ENCODE measurements at places on chromosomes 1 and 21. TPM values are rescaled to one million over a fixed set of nuclear protein-coding genes. Genes with fewer than 3 reads are reported as not detected.
A peak's percentile ranks its signal among the peaks of the same experiment; 100 is the strongest.

GRCh38 chr1:119253366-119253765 lies 112.9 kb upstream of the WARS2 start:
- DNase-seq, result no peak

DNA sequence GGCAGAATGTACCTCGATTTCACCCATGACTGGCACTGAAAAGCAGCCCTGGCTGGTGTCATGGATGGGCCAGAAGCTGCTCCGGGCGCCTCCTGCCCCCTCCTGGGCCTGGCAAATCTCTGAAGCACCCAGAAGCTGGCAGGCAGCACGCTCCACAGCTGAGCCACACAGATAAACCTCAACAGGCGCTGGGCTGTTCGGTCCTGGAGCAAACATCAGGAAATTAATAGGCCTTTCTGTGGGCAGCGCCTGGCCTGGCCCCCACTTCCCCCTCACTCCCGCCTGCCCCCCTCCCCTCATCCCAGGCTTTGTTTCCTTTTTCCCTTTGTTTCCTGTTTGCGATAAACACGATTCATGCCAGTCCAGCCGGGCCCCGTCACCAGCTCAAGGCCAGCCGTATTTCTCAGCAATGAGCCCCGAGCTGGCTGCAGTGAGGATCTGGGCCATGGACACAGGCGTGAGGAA lies 20.1 kb upstream of the DISP3 start:
- no peak for DNase-seq

Gene GREM2
- total RNA-seq, result 3.7 TPM

DNA sequence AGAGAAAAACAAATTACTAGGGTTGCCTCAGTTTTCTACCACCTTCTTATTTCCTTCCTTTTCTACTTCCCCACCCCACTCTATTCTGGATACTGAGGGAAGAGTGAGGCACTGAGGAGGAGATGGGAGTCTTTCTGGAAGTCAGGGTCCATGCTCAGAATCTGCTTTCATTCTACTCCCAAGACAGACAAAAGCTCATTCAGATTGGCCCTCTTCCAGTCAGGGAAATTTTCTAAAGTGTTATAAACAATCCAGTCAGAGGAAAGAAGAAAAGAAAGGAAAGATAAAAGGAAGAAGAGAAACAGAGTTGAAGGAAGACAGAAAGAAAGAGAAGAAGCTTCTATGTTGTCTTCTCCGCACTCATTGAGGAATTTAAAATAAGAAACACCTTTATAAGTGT lies 228.6 kb downstream of the COP1 start:
- no peak for DNase-seq

GRCh38 chr1:244092964-244093638 lies 42.0 kb downstream of the ZBTB18 start:
- no peak for DNase-seq

GRCh38 chr1:96698342-96698983 lies 23.1 kb upstream of the PTBP2 start:
- DNase-seq, result no peak

Gene NEXN
- total RNA-seq, result 0.76 TPM

DNA sequence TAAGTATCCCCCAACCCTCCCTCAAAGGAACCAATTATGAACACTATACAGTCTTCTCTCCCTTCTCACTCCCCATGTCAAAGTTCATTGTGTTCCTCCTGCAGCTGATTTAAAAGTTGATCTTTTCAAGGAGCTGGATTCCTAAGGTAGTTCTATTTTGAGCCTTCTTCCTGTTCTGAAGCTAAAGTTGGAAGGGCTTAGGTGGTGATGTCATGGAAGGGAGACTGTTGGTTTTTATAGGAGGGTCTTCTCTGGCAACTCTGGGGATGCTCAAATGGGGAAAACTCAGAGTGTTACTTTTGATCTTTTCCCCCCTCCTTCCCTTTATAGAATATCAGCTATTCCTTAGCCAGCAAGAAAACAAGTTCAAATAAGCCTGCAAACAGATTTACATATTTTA lies 83.0 kb upstream of the AK4 start:
- no peak for DNase-seq

GRCh38 chr1:8462371-8462892 lies 144.5 kb downstream of the SLC45A1 start:
- no peak for DNase-seq

- DNase-seq, result no peak
These were observed 26.8 kb downstream of the CCN1 start for GRCh38 chr1:85607126-85607920.

DNA sequence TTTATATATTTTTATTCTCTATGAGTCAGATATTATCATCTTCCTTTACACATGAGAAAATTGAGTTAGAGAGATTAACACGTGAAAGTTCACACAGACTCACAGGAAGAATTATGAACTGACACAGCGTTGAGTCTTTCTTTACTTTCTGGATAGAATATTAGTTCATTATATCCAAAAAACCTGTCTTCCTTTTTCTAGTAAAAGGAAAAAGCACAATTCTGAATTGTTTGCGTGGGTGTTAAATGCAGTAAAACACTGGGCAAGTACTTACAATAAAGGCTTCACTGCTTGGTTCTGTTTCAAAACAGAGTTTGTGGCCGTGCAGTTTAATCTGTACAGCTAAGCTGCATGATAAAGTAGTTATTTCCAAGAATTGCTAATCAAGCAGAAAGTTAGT lies 10.8 kb downstream of the MAGI3 start:
- no peak for DNase-seq

DNA sequence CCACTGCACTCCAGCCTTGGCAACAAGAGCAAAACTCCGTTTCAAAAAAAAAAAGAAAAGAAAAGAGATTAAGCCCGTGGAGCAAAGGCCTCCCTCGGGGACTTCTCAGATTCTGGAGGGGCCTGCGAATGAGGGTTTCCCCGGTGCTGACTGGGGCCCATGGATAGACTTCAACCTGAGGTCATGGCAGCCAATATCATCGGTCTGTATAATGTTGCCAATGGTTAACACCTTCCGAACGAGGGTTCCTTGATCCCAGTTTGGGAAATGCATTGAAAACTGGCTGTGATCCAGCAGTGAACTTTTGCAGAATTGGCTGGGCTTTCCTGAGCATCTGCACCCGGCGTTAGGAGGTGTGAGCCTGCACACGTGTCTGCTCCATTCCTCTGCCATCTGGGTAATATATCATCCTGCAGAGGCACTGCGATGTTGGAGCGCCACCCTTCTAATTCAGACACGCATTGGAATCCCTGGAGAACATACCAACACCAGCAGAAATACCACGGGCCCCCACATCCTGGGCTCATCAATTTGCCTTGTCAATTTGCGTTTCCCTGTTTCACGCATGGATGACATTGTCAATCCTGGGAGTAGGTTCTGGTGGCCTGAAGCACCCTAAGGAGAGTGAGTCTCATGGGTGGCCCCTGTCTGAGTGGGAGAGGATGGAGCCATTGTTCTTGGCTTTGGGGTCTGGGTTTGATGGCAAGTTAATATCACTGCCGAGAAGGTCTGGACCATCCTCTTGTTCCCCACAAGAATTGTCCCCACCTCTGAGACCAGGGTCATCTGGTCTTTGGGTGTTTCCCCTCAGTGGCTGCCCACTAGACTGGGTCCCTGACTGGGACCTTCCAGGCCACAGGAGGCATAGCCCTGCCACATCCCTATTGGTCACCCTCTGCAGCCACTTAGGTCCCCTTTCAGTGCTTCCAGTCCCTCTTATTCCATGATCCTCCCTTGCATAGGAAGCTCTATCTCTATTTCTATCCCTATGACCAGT lies 441.0 kb downstream of the PTPRU start:
- no peak for DNase-seq

Gene SIK1
- total RNA-seq, result 14.2 TPM

- peak; percentile 58 for DNase-seq
These were observed 18.3 kb upstream of the PLEKHA6 start for GRCh38 chr1:204377800-204378668.

GRCh38 chr1:169321539-169321938 lies 46.1 kb downstream of the NME7 start:
- no peak for DNase-seq

DNA sequence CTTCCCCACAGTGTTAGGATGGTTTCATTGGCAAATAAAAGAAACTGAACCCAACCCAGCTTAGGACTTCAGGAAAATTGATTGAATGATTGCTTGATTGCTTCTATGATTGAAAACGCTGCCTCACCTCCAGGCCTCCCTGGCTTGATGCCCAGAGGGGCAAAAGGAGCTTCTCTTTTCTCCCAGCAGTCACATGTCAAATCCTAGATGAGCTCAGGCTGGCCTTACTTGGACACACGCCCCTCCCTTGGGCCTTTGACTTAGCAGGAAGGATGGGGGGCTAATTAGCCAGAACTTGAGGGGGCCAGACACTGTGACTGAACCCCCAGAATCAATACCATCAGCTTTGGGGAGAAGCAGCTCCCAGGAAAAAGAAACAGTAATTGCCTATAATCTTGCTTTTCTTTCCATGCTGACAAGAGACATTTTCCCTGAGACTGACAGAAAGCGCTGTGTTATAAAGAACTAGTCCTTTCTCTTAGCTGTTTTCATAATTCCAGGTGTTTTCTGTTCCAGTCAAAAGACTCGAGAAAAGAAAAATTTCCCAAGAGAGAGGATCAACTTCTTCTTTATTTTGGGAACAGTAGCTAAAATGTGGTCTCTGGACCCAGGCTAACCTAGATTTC lies 50.8 kb upstream of the ATP5PO start:
- no peak for DNase-seq

Gene LDLRAD1
- total RNA-seq, result not detected

Gene AMY1B
- total RNA-seq, result not detected

Gene SNRPE
- 109 TPM for total RNA-seq

DNA sequence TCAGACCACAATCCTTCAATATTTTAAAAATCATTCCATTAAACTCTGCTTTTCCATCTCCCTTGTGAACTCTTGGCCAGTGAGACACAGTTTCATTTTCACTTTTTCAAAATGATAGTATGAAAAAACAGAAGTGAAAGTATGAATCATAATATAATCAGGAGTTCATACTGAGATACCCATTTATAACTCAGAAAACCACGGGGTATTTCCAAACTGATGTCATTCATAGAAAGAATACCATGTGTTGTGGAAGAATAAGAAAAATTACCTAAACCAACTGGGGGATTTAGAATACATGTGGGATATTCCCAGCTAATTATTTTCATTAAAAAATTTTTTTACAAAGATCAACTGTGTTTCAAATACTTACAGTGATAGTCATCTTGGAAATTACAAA lies 149.9 kb downstream of the MRPL39 start:
- no peak for DNase-seq

Gene SUSD4
- total RNA-seq, result 0.47 TPM

Gene OR2T29
- total RNA-seq, result not detected

- DNase-seq, result no peak
These were observed 10.1 kb upstream of the EXO1 start for GRCh38 chr1:241837901-241838300.

- DNase-seq, result no peak
These were observed 401 bp downstream of the ITLN1 start for GRCh38 chr1:160884579-160884978.

DNA sequence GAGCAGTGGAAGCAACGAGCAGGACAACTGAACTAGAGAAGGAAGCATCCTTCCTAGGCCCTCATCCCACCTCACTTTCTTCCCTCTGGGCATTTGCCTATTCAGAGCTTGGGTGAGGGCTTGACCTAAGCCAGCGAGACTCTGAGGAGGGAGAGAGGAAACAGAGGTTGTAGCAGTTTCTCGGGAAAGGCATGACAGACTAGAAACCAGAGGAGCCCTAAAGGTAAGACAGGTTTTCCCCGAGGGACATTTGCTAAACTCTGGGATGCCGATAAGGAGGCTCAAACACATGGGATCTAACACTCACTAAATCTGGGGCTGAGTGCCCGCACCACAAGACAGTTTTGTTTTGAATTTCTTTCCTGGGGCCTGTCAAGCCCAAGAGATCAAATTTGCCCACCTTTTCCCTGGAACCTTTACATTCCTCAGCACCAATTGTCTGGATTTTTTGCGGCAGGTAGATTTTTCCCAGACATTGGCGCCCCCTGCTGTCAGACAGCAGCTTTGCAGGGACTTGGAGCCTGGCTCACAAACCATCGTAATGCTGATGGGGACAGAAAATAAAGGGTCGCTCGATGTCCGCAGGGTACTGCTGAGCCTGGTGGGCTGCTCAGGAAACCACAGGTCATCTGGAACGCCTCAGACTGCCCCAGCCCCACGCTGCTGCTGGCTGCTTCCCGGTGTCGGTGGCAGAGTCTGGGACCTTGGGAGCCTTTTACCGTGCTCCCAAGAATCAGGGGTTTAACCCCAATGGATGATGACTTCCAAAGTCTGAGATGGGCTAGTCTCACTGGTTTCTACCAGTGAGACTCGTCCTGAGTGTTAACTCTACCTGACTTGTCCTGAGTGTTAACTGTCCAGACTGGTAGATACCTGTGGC lies 23.4 kb upstream of the TSPAN2 start:
- DNase-seq, result peak; percentile 72

DNA sequence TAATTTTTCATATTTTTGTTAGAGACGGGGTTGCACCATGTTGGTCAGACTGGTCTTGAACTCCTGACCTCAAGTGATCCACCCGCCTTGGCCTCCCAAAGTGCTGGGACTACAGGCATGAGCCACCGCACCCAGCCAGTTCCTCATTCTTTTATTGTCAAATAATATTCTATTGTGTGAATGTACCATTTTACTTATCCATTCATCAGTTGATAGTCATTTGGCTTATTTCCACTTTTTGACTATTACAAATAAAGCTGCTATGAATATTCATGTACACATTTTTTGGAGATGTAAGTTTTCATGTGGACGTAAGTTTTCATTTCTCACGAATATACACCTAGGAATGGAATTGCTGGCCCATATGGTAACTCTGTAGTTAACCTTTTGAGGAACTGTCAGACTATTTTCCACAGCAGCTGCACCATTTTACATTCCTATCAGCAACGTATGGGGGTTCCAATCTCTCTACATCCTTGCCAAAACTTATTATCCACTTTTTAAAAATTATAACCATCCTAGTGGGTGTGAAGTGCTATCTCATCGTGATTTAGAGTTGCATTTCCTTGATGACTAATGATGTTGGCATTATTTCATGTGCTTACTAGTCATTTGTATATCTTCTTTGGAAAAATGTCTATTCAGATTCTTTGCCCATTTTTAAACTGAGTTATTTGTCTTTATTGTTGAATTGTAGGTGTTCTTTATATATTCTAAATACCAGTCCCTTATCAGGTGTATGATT lies 12.7 kb downstream of the PACC1 start:
- no peak for DNase-seq

DNA sequence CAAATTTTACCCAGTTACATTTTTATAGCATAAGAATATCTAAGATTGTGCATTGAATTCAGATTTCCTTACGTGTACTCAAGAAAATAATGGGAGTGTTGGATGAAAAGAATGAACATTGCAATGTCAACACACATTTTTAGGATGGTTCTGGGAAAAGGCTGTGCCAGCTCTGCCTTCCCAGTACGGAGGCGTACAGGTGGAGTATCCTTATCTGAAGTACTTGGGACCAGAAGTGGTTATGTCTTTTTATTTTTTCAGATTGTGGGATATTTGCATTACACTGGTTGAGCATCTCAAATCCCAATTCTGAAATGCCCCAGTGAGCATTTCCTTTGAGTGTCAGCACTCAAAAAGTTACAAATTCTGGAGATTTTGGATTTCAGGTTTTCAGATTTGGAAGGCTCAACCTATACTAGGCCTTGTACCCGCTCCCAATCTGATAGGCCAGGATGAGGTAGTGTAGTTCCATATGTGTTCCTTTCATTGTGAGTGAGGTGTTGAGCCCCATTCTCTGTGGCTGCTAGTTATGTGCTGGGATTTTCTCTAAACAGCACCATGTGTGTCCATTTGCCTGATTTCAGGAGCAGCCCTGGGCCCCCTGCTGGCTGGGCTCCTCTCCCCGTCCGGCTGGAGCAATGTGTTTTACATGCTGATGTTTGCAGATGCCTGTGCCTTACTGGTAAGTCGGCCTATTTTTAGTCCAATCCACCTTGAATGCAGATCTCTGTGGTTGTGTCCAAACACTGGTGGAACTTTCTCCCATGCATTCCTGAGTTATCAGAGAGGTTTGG lies 60.8 kb downstream of the SLC37A1 start:
- DNase-seq, result peak; percentile 27

Gene PDZK1
- total RNA-seq, result 1.7 TPM
